ENCODE measurements at places on chromosomes 6 and 20. TPM values are rescaled to one million over a fixed set of nuclear protein-coding genes. Genes with fewer than 3 reads are reported as not detected.

VNN1 gene
- not detected for polyA plus RNA-seq

COX4I2 gene
- 6.3 TPM for polyA plus RNA-seq

PDE10A gene
- polyA plus RNA-seq: 0.64 TPM

STK38 gene
- polyA plus RNA-seq: 39.2 TPM

IP6K3 gene
- 6.4 TPM for polyA plus RNA-seq

CTNNBL1 gene
- polyA plus RNA-seq: 77.5 TPM

PCMT1 gene
- 192 TPM for polyA plus RNA-seq

RAB44 gene
- not detected for polyA plus RNA-seq

TBXT gene
- polyA plus RNA-seq: not detected

ISM1 gene
- polyA plus RNA-seq: 2.8 TPM

HMGCLL1 gene
- polyA plus RNA-seq: 1.0 TPM

CD93 gene
- polyA plus RNA-seq: 8.5 TPM
